ENCODE measurements at places on chromosomes 4 and X.
A peak's percentile ranks its signal among the peaks of the same experiment; 100 is the strongest.

DNA sequence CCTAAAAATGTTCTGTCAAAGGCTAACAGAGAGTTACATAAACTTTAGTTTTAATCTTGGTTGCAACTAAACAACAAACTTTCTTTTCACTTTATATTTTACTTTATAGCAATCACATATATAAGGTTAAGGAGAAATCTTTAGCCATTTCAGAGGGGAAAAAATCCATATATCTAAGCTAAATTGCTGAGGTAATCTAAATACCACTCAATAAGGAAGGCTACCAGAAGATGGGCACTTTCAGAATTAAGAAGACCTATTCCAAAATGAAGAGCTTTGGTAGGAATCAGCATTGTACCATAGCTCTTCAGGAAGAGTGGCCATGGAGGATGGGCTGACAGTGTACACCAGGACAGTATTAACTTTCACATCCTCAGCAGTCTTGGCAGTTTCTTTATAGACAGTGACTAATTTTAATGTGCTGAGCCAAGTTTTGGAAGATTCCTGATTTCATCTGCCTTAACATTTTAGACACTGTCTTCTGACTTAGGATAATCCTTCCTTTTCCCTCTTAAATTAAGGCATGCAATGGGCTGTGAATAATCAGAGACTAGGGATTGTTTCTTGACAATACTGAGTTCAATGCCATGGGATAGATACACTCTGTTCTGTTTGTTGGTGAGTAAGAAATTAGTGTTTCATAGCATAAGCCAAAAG, 7.1 kb downstream of the FAT4 start:
- no peak for ATAC-seq

DNA sequence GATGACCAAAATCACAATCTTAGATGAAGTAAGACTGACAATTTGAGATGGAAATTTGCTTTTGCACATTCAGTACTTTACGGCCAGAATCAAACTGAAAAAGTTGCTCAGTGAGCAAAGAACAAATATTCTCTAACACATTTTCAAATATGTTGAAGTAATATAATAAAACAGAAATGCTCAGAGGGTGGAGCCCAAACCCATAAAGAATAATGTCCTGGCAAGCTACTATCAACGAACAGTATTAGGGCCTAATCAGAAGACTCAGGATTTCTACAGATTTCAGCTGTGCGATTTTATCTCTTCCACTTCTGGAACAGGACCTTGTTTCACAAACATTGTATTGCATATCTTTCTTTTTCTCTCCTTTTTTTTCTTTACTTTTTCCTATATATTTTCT, 505.0 kb downstream of the TECRL start:
- no peak for ATAC-seq

GRCh38 chrX:115030625-115031024, 13.2 kb upstream of the IL13RA2 start:
- ATAC-seq: no peak

- no peak for ATAC-seq
Measured at GRCh38 chr4:47498899-47499298, 13.8 kb downstream of the ATP10D start.

GRCh38 chr4:35493977-35494376, 750.3 kb downstream of the ARAP2 start:
- ATAC-seq: no peak

- peak; percentile 15 for ATAC-seq
Measured at GRCh38 chr4:101933855-101934254, 143.3 kb downstream of the BANK1 start.

DNA sequence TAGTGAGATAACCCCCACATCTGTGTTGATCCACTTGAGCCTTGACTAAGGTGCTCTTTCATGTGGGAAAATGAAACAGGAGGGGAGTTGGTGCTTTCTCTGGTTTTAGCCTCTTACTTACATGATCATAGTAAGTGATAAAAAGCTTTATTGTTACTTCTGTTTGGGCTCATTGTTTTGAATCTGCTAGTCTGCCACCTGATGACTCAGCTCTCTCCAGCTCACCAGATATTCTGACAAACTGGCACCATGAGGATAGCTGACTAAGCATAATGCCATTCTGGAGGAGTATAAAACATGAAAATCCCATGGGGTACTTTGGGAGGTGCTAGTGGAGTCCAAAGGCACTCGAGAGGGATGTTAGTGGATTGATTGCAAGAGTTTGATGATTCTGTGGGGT, 824.0 kb downstream of the RAPGEF2 start:
- no peak for ATAC-seq

DNA sequence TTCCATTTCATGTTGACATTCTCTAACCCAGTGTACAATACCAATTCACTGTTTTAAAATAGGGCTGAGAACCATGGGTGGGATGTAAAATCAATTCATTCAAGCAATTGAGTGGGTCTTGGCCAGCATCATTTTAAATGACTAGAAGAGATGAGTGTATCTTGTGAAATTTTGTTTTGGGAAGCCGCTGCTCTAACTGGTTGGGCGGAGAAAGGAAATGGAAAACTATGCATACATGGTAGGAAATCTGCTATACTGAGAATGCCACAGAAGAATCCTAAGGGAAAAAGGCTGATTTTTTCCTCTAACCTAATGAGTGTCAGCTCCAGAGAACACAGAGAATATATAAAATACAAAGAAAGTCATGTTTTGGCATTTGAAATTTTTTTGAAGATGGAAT, 54.8 kb upstream of the DCLK2 start:
- ATAC-seq: no peak

GRCh38 chr4:73911746-73912145, 42.6 kb downstream of the CXCL1 start:
- ATAC-seq: no peak

DNA sequence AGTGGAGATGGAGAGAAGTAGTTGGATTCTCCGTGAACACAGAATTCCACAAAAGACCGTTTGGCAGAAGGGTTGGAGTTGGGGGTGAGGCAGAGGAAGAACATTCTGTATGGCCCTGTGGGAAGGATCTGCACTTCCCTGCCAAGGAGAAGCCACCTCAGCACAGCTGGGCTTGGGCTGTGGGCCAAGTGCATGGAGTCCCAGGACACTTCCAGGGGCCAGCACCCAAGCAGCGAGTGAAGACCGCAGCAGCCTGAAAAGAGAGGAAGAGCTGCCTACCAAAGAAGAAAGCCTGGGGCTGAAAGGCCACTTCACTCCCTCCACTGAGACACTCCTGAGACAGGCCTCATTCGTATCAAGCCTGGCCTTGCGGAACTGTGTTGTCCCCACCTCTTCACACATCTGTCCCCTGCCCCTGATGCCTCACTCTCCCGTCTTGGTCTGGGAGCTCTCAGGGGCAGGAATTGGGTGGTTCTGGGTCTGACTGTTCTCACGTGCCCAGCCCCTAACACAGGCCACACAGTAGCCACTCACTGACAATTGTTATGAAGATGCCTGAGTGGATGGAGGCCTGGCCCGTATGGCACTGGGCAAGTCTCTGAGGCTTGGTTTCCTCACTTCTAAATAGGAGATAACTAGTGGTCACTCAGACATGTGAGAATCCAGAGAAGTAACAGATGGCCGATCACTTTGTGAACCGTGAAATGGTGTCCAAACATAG, 3.3 kb upstream of the AWAT2 start:
- no peak for ATAC-seq

- no peak for ATAC-seq
Measured at GRCh38 chrX:125954236-125954635, 211.9 kb downstream of the DCAF12L2 start.
